CD4-positive, alpha-beta memory T cell (primary cell): ENCODE measurements at places on chromosomes 16 and 17. TPM values are rescaled to one million over a fixed set of nuclear protein-coding genes. Genes with fewer than 3 reads are reported as not detected.

GRCh38 chr17:1183171-1183873, 3.5 kb upstream of the ABR start:
- no peaks in the 10 kb centered on the region for H3K36me3 ChIP-seq
- no peak for DNase-seq
- H3K27ac ChIP-seq: no peak overlapping the region
- no peaks in the 10 kb centered on the region for H3K27me3 ChIP-seq
- H3K4me3 ChIP-seq: no peak overlapping the region

DNA sequence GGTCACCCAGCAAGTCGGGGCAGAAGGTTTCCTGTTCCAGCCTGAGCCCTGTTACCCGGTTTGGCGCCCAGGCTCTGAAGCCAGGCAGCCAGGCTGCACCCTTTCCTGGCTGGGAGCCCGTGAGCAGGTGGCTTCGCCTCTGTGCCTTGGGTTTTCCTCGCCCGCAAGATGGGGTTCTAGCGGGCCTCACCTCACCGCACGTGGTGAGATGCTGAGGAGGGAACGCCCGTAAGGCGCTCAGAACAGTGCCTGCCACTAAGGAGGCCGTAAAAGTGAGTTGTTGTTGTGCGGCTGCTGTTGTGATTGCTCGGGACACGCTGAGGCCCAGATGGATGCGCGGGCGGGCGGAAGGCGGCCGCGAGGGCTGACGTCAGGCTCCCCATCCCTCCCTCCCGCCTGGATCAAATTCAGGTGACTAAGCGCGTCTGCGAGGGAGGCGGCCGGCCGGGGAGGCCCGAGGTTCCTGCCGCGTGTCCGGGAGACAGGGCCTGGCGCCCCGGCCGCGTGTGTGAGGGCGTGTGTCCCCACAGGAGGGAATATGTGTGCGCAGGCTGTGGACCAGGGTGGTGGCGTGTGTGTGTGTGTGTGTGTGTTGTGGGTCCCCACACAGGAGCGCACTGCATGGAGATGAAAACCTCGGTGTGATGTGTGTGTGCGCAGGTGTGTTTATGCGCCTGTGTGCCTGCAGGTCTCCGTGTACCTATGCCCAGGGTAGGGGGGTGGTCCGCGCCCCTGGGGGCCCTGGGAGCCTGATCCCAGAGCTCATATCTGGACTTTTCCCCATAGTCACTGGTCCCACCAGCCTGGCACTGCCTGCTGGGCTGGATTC, 4.3 kb downstream of the CAMKK1 start:
- H3K27ac ChIP-seq: no peak overlapping the region
- no peaks in the 10 kb centered on the region for H3K27me3 ChIP-seq
- H3K36me3 ChIP-seq: no peaks in the 10 kb centered on the region
- H3K4me1 ChIP-seq: peaks cover 35% of the 10 kb centered on the region
- DNase-seq: no peak

Gene SLC5A10
- not detected for total RNA-seq

DNA sequence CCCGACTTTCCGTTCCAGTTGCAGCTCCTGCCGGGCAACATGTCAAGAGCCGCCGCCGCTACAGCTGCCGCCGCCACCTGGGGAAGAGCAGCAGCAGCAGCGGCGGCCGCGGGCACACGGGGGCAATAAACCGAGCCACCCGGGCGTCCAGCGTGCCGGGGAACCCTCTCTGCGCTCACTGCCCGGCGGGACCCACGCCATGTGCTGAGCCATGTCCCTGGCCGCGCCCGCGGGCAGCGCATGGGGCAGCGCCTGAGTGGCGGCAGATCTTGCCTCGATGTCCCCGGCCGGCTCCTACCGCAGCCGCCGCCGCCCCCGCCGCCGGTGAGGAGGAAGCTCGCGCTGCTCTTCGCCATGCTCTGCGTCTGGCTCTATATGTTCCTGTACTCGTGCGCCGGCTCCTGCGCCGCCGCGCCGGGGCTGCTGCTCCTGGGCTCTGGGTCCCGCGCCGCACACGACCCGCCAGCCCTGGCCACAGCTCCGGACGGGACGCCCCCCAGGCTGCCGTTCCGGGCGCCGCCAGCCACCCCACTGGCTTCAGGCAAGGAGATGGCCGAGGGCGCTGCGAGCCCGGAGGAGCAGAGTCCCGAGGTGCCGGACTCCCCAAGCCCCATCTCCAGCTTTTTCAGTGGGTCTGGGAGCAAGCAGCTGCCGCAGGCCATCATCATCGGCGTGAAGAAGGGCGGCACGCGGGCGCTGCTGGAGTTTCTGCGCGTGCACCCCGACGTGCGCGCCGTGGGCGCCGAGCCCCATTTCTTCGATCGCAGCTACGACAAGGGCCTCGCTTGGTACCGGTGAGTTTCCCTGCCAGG, 604 bp downstream of the HS3ST3B1 start:
- H3K36me3 ChIP-seq: no peaks in the 10 kb centered on the region
- H3K27me3 ChIP-seq: peaks cover 13% of the 10 kb centered on the region
- DNase-seq: peak; percentile 63
- peaks cover 74% of the 10 kb centered on the region for H3K4me1 ChIP-seq
- peak overlapping the region; percentile 96 for H3K4me3 ChIP-seq

Gene RHBDL1
- 2.2 TPM for total RNA-seq

- H3K27ac ChIP-seq: no peak within 1 kb of the TSS
- H3K4me3 ChIP-seq: no peak within 1 kb of the TSS
- H3K36me3 ChIP-seq: no peaks in the 10 kb centered on the region
- no peaks in the 10 kb centered on the region for H3K27me3 ChIP-seq
- DNase-seq: no peak
Observed at GRCh38 chr17:36089888-36090836, at the start of gene CCL3. Gene CCL3 (minus strand): TSS chr17:36090143. CDS start chr17:36090058, 85 bp downstream.

Gene DNAH3
- total RNA-seq: not detected
